CD4-positive, alpha-beta T cell treated with Interleukin-6 at 100 ng/mL for 8 hours (primary cell): ENCODE measurements at places on chromosomes 2 and 18.

DNA sequence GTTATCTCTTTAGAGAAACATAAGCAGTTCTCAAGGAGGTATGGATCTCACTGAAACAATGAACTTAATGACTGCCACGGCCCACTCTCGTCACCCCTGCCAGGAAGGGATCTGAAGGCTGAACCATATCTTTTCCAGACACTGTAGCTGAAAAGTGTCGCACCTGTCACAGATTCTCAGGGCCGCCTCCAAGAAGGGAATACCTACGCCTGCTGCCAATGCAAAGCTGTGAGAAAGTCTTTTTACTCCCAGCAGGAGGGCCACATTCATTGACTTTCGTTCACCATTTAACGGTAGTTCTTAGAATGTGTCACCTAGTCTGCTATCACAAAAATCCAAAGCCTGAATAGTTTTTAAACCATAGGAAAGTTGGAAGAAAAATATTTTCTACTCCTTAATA lies 66.7 kb upstream of the SH3BP4 start:
- no peak for DNase-seq

DNA sequence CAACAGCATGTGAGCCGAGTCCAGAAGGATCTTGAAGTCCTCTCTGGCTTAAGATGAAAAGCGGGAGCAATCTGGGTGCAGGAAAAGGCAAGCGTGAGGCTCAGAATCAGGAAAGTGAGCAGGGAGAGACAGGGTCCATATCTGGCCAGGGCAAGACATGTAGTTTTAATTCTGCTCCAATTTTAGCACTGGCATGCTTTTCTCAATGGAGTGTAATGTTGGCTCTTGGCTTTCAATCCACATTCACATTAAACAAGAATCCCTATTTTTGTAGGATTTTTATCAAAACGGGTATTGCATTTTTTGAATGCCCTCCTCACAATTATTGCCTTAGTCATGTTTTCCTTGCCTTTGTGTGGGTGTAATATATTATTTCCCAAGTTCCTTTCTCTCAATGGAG lies 6.0 kb downstream of the SPATA3 start:
- no peak for DNase-seq

DNA sequence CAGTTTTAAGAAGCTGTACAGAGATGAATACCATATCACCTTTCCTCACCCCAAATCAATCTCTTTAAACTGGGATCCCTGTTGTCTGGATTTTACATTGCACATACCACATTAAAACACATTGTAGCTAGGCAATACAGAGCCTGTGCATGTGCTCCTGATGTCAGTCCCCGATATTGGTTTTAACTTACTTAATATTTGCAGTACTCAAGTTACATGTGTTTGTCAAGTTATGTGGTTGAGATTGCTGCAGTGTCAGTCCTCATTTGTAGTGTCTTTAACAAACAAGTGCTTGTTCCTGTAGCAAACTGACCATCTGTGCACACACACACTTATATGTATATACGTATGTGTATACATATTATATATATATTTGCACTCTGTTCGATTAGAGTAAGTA lies 10.4 kb upstream of the UBE2E3 start:
- no peak for DNase-seq

GRCh38 chr18:10235661-10235952 lies 218.8 kb upstream of the APCDD1 start:
- DNase-seq, result no peak

GRCh38 chr2:184859187-184859586 lies 260.9 kb downstream of the ZNF804A start:
- DNase-seq, result no peak

- no peak for DNase-seq
Observed at GRCh38 chr2:223433461-223433860, 168.7 kb downstream of the SCG2 start.

DNA sequence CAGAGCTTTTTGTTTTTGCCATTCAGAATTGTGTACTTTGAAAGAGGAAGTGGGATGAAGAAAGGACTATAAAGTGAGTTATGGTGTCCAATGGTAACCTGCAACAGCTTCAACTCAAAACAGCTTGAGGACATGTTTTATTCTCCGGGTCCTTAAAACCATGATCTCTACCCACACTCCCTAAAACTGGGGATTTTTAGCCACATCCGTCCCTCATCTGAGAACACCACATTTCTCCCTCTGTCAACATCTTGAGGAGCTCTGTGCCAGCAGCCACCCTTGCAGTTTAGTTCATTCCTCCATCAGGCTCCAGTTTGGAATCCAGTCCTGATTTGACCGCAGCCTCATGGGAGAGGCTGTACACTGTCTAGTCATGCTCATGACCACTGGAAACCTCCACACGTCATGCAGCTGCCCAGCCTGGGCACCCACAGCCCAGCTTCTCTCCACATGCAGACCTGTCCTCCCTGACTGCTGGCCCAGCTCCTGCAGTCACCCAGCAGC lies 62.6 kb downstream of the C18orf63 start:
- peak; percentile 48 for DNase-seq

DNA sequence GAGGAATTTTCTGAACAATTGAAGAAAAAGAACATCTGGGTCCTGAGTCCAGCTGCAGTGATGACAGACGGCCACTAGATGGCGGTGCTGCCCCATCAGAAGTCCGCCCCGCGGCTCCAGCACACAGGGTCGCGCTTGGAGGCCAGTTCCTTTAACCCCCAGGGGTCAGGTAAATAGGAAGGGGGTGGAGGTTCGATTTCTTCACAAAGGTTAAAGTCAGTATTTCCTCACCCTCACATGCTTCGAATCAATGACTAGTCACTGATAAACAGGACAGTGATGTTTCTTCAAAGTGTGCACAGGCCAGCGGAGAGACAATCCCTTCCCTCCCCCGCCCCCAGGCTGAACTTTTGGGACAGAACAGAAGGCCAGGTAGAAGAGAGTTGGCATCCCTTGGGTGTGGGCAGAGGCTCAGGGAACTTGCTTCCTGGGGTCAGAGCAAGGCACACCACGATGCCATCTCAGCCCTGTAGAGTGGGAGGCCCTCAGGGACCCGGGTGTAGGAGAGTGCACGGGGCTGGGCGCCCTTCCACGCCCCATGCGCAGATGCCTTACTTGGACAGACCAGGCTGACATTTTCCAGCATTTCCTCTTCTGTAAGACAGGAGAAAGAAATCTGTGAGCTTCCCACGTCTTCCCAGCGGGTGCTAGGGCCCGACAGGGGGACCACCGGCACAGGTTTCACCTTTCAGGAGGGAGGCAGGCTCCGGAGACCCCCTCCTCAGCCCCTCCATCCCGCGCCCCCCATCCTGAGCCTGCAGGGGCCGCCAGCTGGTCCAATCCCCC lies 722 bp downstream of the APOB start:
- DNase-seq, result peak; percentile 34

GRCh38 chr2:68366083-68366560 lies 1.0 kb downstream of the PLEK start:
- no peak for DNase-seq
